ENCODE measurements at places on chromosomes 1 and 21.

GRCh38 chr1:244325056-244325758 is 126.5 kb downstream of the ADSS2 start:
- no peak for DNase-seq
- H3K27me3 ChIP-seq, result no peaks in the 10 kb centered on the region
- H3K4me3 ChIP-seq, result no peak overlapping the region
- H3K36me3 ChIP-seq, result peaks cover 2% of the 10 kb centered on the region
- H3K4me1 ChIP-seq, result peaks cover 9% of the 10 kb centered on the region

GRCh38 chr21:40757366-40757765 is 89.6 kb downstream of the DSCAM start:
- no peak overlapping the region for H3K4me3 ChIP-seq
- peaks cover 3% of the 10 kb centered on the region for H3K27me3 ChIP-seq
- DNase-seq, result no peak
- H3K36me3 ChIP-seq, result no peaks in the 10 kb centered on the region
- no peaks in the 10 kb centered on the region for H3K4me1 ChIP-seq

- H3K4me1 ChIP-seq, result peaks cover 33% of the 10 kb centered on the region
- no peak for DNase-seq
- no peaks in the 10 kb centered on the region for H3K36me3 ChIP-seq
- no peak overlapping the region for H3K4me3 ChIP-seq
- no peaks in the 10 kb centered on the region for H3K27me3 ChIP-seq
These were observed 34.7 kb downstream of the S100A10 start for GRCh38 chr1:151958959-151959358.

DNA sequence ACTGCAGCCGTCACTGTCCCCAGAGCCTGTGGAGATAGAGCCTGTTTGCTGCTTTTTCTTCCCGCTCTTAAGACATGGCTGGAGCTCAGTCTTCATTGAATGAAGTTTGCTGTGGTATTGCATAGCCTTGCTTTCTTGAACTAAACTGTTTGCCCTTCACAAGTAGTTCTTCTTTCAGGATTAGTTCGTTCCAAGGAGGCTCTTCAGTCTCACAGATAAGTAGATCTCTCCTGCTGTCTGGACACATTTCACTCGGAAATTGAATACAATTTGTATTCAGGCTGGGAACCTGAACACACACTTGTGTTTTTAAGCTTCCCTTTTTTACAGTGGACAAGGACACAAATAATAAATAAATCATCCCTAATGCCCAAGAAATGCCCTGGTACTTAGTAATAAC is 34.7 kb downstream of the IFNAR1 start:
- peaks cover 22% of the 10 kb centered on the region for H3K4me1 ChIP-seq
- DNase-seq, result no peak
- H3K4me3 ChIP-seq, result no peak overlapping the region
- no peak overlapping the region for H3K27ac ChIP-seq

GRCh38 chr1:214557952-214558735 is 6.7 kb upstream of the PTPN14 start:
- no peaks in the 10 kb centered on the region for H3K4me1 ChIP-seq
- no peaks in the 10 kb centered on the region for H3K36me3 ChIP-seq
- H3K27me3 ChIP-seq, result no peaks in the 10 kb centered on the region
- no peak overlapping the region for H3K4me3 ChIP-seq

DNA sequence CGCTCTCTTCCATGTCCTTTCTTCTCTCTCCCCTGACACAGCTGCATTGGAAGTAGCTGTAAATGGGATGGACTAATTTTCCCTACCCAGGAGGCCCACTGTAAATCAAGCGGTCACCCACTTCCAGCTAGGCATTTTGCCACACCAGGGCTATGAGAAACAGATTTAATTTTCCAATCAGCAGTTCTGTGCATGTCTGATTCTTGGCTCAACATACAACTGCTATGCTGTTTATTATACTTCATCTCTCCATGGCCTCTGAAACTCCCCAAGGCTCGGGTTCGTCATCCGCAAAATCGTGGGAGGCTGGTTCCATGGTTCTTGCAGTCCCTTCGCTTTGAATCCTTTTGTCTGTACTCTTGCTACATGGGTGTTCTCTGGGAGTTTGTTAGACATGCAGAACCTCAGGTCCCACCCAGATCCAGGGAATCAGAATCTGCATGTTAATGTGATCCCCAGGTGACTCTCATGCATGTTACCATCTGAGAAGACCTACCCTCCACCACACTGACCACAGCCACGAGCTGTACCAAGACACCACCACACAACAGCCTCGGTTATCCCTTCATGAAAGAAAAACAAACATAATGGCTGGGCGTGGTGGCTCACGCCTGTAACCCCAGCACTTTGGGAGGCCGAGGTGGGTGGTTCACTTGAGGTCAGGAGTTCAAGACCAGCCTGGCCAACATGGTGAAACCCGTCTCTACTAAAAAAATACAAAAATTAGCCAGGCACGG is 190.5 kb downstream of the GABPA start:
- no peaks in the 10 kb centered on the region for H3K27me3 ChIP-seq
- peak overlapping the region; percentile 74 for H3K27ac ChIP-seq
- DNase-seq, result no peak
- no peak overlapping the region for H3K4me3 ChIP-seq
- no peaks in the 10 kb centered on the region for H3K4me1 ChIP-seq

DNA sequence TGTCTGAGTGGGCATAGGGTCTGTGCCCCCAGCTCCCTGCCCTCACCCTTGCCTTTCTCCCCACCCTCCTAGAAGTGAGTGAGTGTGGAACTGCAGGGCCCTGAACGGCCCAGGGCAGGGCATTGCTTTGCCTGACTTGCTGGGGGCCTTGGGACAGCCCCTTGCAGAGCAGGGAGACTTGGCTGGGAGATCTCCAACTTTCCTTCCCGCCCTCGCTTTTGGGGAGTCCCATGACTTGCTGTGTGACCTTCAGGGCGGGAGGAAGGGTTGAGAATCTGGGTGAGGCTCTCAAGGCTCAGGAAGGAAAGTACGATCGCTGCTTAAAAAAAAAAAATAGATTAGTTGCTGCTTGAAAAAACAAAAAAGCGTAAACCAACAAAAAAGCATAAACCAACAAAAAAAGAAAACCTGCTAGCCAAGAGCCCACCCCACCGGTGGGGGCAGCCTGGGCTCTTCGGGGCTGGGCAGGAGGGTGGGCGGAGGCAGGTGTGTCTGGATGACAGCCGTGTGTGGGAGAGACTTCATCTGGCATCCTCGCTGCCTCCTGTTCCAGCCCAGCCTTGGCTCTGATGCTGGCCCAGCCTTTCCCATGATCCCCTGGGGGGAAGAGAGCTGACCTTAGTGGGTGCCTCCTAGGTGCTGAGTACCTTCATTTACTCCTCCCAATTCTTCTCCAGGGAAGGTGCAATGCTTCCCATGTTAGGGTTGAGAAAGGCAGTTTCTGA is 6.5 kb downstream of the NBL1 start:
- no peak for DNase-seq
- peaks cover 22% of the 10 kb centered on the region for H3K27me3 ChIP-seq
- peaks cover 1% of the 10 kb centered on the region for H3K4me1 ChIP-seq
- no peaks in the 10 kb centered on the region for H3K36me3 ChIP-seq
- no peak overlapping the region for H3K27ac ChIP-seq
- no peak overlapping the region for H3K4me3 ChIP-seq

DNA sequence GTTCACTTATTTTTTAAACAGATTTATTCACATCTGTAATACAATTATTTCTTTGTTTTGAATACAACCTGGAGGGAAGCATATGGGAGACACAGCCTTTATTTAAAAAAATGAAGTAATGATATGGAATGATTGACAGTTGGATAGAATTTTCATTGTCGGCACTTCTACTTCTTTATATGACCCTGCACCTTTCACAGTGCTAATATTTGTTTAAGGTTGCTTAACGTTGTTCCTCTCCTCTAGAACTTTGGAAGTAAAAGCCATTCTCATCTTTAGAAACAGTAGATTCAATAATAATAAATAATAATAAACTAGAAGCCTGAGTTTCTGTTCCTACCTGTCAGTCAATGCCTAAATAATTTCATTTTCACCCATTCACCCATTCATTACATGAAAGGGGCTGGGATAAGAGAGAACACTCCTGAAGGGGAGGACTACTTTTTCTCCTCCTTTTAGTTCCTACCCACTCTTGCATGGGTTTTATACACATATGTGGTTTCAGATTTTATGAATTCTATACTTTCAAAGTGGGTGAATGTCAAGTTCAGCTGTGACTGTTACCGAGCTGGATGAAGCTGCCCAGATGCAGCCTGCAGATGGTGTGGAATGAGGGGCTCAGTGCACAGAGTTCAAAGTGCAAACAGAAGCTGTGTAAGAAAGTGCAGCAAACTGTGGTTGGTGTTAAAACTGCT is 9.4 kb downstream of the RUNX1 start:
- H3K27me3 ChIP-seq, result peaks cover 19% of the 10 kb centered on the region
- no peak overlapping the region for H3K27ac ChIP-seq
- H3K4me1 ChIP-seq, result peaks cover 17% of the 10 kb centered on the region

GRCh38 chr1:241848686-241849344 is 811 bp downstream of the EXO1 start:
- peak overlapping the region; percentile 98 for H3K4me3 ChIP-seq
- peak overlapping the region; percentile 96 for H3K27ac ChIP-seq
- H3K27me3 ChIP-seq, result peaks cover 2% of the 10 kb centered on the region
- peaks cover 3% of the 10 kb centered on the region for H3K36me3 ChIP-seq
- peaks cover 19% of the 10 kb centered on the region for H3K4me1 ChIP-seq
- DNase-seq, result no peak

DNA sequence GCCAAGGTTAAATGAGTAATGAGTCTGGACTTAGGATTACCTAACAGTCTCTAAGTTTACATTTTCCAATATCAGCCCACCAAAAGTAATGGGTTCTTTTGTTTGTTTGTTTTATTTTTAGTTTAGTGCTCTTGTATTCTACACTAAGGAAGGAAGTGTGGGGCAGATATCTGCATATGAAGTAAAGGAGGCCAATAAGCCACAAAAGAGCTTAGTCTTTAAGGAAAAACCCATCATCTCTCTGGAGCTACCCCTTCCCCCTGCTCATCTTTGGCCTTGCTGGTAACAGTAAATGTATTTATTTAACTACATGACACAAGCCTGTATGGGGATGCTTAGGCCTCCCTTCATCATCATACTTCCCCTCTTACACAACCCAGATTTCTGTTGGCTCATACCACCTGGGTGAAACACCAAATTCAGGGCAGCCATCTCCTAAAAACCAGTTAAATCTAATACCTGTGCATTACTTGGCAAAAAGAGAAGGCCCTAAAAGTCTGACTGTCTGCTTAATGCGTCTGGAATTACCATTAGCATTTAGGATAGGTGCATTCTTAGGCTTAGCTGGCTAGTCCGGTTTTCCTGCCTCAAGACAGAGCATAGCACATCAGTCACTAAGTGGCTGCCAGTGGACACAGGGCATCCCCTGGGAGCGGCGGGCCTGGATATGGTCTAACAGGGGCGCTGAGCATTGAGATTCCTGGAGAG is 96.8 kb upstream of the ADGRL2 start:
- H3K4me3 ChIP-seq, result no peak overlapping the region
- H3K27me3 ChIP-seq, result peaks cover 4% of the 10 kb centered on the region
- no peaks in the 10 kb centered on the region for H3K36me3 ChIP-seq
- H3K27ac ChIP-seq, result no peak overlapping the region
- peaks cover 20% of the 10 kb centered on the region for H3K4me1 ChIP-seq

GRCh38 chr21:41367301-41367944 is 5.6 kb downstream of the MX2 start:
- no peak overlapping the region for H3K4me3 ChIP-seq
- DNase-seq, result no peak
- H3K27ac ChIP-seq, result no peak overlapping the region
- H3K36me3 ChIP-seq, result no peaks in the 10 kb centered on the region
- H3K4me1 ChIP-seq, result peaks cover 3% of the 10 kb centered on the region
- peaks cover 28% of the 10 kb centered on the region for H3K27me3 ChIP-seq

Measured in progenitor cell of endocrine pancreas (in vitro differentiated cells).